NCI-H446 (cell line): ENCODE measurements at places on chromosomes 11 and 22.

DNA sequence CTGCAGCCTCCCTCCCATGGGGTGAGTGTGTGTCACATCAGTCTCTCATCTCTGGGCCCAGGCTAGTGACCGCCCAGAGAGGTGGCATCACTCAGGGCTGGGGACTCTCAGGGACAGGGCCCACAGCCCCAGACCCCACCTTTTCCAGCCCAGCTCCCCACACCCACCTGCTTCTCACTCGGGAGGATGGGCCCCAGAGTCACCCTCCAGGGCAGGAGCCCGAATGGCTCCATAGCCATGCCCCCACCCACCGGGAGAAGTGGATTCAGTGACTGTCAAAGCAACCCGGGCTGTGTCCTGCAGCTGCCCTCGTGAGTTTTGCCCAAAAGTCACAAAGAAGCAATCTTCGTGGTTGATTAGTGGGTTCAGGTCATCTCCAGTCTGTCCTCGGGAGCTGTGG lies 26.0 kb downstream of the PARVG start:
- no peak for DNase-seq

DNA sequence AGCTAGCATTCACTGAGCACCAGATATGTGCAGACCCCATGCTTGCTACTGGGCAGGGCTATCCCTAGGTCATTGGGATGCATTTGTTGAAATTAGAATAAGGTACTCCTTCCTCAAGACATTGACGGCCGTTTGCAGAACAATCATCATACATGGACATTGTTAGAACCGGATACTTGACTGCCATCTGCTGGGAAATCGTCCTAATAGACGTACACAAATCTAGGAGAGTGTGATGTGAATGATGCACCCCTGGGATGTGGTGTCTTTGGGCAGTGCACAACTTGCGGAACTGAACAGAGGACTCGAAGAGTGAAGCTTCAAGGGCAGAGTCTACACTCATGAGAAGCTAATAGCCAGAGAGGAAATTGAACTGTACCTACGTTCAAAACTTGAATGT lies 35.9 kb downstream of the MYO18B start:
- DNase-seq = peak; percentile 69

DNA sequence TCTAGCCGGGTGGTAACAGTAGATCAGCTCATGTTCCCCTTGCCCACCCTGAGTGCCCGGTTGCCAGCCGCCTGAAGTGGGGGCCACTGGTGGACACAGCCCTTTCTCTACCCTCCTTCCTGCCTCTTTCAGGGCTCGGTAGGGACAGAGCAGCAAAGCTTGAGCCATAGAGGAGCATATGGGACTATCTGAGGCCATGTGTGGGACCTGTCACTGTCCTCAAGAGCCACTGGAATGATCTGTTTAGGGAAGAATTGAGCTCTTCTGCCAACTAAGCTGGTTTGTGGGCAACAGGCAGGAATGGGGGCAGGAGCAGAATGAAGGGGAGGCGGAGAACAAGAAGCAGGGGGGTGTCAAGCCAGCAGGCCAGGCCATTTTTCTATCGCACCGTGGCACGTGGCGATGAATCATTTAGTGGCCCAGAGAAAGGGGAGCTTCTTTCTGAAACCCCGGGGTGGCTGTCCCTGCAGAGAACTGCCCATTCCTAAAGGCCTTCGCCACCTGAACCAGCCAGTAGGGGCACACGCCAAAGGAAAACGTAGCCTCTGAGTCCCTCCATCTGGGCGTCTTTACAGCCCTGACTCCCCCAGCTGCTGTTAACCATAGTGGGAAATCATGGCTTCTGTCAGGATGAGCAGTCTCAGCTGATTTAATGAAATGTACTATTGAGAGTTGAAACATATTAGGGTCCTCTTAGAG lies 8.8 kb downstream of the ASPHD2 start:
- no peak for DNase-seq

- DNase-seq = no peak
Observed at GRCh38 chr11:128624269-128625175, 37.2 kb upstream of the ETS1 start.

GRCh38 chr22:48717076-48717810 lies 1110.4 kb downstream of the BRD1 start:
- no peak for DNase-seq
